ENCODE measurements at places on chromosomes 7 and 10.

GRCh38 chr7:32163896-32164295 lies 93.7 kb upstream of the PDE1C start:
- no peak for DNase-seq

GRCh38 chr7:122463631-122464030 lies 159.1 kb upstream of the FEZF1 start:
- no peak for DNase-seq

GRCh38 chr10:93821051-93821772 lies 63.5 kb downstream of the LGI1 start:
- DNase-seq: no peak

- DNase-seq: no peak
These were observed 12.7 kb upstream of the ATP6V1F start for GRCh38 chr7:128849804-128850490.

GRCh38 chr7:135109562-135109961 lies 38.3 kb upstream of the TMEM140 start:
- no peak for DNase-seq

DNA sequence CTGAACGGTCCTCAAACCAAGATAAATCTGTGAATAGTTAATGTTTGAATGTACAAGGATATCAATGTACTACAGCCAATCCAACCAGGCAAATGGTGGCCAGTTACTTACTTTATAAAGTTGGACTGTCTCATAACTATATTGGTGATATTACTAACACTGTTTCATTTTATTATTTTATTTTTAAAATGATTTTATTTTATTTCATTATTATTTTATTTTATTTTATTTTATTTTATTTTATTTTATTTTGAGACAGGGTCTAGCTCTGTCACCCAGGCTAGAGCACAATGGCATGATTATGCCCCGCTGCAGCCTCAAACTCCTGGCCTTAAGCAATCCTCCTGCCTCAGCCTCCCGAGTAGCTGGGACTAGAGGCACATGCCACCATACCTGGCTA lies 6.8 kb downstream of the IL15RA start:
- no peak for DNase-seq

GRCh38 chr7:49424109-49424508 lies 349.3 kb upstream of the VWC2 start:
- DNase-seq: no peak

- DNase-seq: no peak
These were observed 40.0 kb downstream of the CNNM1 start for GRCh38 chr10:99369126-99369525.

GRCh38 chr10:30834153-30834552 lies 197.5 kb downstream of the ZNF438 start:
- DNase-seq: no peak

- no peak for DNase-seq
These were observed 419.9 kb downstream of the ARL4A start for GRCh38 chr7:13107291-13107690.

DNA sequence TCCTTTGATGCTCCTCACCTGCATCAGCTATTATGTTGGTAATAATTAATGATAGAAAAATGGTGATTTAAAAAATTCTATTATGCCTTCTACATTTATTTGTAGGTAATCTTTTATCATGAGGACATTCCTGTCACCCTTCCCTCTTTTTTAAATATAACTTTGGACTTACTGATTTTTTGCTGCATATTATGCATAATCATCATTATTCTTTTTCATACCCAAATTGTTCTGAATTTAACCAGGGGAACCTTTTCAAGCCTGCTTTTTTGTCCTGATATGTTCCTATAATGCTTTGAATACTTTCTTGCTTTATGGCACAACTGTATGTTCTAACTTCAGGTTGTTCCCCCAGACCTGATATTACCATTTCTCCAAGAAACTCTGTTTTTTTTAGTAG lies 48.5 kb downstream of the TAX1BP1 start:
- DNase-seq: no peak

DNA sequence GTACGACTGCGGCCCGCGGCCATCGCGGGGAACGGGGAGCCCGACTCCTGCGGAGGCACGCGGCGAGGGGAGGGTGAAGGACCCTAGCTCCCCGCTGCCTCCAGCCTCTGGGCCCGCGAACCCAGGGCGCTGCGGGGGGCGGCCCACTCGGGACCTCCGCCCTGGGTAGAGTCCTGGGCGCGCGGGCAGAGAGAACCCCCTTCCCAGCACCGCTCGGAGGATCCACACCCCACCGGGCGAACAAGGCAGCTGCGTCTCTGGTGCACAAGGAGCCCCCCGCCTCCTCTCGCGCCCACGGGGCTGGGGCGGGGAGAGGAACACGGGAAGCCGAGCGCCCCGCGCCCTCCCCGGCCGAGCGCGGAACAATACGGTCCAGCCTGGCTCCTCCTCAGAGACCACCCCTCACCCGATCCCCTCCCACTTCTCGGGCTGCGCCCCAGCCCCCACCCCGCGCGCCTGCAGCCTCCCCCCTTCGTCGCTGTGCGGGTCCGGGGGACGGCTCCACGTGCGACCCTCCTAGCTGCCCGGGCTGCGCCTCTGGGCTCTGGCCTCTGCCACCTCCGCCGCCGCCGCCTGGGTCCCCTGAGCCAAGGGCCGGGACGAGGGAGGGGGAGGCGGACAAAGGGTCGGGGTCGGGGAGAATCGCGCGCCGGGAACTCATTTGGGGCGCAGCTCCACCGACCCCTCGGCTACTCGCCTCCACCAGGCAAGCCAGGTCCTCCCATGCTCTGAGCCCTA lies at the start of gene WDR86:
WDR86 (minus strand) TSS at position 372 of the 738 bp plus-strand sequence. CDS start 449 bp downstream, outside the sequence.
- peak; percentile 23 for DNase-seq

GRCh38 chr10:122140941-122141623 lies 130.0 kb upstream of the BTBD16 start:
- no peak for DNase-seq

GRCh38 chr7:47382200-47382599 lies 199.7 kb downstream of the TNS3 start:
- DNase-seq: no peak

DNA sequence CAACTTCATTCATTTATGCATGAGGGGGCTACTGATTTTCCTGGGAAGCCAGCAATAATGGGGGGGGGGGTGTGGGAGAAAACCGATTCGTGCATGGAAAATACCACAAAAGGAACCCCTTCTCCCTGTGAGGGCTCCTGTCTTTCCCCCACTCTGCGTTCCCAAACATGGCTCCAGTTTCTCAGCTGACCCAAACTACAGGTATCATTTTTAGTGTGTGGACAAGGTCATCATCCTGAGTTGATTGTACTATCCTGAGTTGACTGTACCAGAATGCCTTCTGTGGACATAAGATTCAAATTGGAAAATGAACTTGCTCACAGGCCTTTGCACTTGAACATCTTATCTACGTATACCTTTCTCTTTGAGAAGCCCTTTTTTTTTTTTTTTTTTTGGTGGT lies 49.9 kb downstream of the ZRANB1 start:
- no peak for DNase-seq

- DNase-seq: peak; percentile 69
These were observed 627 bp downstream of the DUSP5 start for GRCh38 chr10:110498087-110498981.

- no peak for DNase-seq
These were observed 74.6 kb downstream of the FAM13C start for GRCh38 chr10:59287587-59288255.

- no peak for DNase-seq
These were observed 72.8 kb downstream of the CAMK1D start for GRCh38 chr10:12422189-12422588.

GRCh38 chr10:71052076-71052660 lies 160.2 kb upstream of the UNC5B start:
- DNase-seq: no peak

DNA sequence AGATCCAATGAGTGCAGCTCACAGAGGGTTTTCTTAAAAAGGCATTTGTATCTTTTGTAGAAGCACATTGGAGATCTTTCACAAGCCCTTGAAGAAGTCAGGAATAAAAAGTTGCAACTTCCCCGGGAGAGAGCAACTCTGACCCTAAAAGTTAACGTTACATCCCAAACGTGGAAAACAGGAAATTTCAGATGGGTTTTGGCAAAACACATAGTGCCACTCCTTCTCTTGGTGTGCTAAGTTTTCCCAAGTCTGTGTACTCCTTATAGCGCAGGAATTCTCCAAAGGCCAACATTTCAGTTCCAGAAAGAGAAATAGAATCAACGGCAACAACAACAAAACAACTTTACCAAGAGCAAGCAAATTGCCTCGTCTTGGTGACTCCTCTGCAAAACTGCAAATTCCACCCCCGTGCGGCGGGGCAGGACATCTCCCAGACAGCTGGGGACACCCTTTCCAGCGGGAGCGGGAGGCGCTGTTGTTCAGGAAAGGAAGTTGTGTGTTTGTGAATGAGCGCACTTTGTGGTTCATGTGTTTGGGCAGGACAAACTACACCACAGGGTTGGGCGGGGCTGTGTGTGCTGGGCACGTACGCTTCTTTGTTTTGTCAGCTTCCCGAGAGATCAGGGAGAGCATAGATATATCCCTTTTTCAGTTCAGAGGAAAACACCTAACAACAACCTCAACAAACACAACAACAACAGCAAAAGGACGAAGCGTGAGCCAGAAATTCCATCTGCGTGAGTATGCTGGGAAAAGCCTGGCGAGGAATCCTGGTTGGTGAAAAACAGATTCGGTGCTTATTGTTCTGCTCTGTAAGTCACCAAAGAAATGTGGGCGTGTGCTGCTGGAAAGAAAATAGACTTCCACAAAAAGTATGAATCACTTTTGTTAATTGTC lies 294.7 kb upstream of the PITRM1 start:
- peak; percentile 35 for DNase-seq

DNA sequence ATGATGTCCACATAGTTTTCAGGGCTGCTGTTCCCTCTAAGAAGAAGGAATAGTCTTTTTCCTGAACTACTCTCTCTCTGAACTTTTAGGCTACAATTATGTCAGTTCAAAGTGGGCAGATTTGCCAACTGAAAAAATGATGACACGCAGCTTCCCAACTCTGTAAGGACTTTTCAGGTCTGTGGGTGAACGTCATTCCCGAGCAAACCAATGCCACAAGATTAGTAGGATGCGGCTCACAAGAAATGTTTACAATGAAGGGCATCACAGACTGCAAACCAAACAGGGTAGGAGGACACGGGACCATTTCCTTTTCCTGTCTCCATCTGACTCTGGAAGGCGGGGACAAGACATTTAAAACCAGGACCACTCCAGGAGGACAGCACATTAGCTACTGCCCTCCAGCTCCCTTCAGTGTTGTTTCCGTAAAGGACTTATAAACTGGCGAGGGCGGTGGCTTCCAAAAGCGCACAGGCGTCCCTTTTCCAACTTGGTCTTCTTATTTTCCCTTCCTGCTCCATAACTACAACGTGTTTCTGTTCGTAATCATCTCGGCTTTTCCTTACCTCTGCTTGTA lies 539 bp upstream of the MKLN1 start:
- no peak for DNase-seq

GRCh38 chr7:150668472-150668911 lies 17.0 kb upstream of the GIMAP2 start:
- DNase-seq: peak; percentile 78

DNA sequence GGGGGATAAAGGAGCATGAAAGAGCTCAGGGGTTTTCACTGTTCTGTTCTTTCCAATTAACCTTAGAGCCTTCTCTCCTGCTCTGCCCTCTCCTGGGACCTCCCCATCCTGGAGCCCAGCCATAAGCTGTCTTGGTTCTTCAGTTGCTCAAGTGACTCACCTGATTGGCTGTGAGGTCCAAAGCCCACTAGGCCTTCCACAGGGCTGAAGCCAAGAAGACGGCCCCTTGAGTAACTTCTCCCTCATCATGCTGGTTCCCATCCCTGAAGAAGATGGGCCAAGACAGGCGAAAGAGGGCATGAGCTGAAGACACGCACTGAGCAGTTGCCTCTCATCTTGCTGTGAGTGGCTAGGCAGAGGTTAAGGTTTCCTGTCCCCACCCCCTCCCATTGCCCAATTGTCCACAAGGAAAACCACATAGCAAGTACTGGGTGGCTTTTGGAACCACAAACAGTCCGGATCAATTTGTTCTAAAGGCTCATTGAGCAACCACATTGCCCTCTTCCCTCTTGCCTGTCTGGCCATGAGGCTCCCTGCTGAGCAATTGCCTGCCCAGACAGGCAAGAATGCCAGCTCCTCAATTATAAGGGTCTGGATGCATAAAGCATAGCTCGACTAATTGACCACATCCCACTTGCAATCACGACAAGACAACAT lies 43.9 kb upstream of the GPAM start:
- no peak for DNase-seq

DNA sequence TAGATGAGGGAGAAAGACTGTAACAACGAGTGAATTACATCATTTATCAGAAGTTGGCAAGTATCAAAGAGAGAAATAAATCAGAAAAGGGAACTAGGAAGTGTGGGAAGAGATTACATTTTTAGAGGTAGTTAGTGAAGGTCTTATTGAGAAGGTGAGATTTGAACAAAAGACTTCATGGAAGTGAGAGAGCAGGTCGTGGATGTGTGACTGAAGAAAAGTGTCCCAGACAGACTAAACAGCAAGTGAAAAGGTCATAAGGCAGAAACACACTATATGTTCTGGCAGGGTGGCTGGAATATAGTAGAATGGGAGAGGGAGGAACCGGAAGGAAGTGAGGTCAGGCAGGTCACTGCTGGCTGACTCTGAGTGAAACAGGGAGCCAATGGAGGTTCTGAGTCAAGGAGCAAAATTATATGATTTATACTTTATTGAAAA lies 35.7 kb upstream of the RHOBTB1 start:
- no peak for DNase-seq

- no peak for DNase-seq
These were observed 714.4 kb downstream of the GATA3 start for GRCh38 chr10:8768852-8769251.

- no peak for DNase-seq
These were observed 9.1 kb upstream of the SSBP1 start for GRCh38 chr7:141729020-141729419.

- no peak for DNase-seq
These were observed 103.5 kb downstream of the SND1 start for GRCh38 chr7:127755521-127755920.

- DNase-seq: no peak
These were observed 415.0 kb downstream of the SFMBT2 start for GRCh38 chr10:6995831-6996230.

DNA sequence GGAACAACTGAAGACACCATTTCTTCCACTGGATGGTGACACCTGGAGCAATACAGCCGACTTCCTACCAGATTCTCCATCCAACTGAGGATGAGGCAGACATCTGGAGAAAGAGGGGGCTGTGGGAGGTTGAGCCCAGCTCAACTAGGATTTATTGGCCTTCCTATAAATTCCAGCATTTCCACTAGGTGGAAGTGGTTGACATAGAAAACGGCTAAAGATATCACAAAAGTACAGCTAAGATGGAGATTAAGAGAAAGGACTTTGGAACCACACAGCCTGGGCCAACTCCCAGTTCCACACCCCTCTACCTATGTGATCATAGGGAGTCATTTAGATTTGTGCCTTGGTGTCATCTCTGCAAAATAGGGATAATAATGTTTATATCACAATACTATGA lies 61.3 kb upstream of the CAV2 start:
- no peak for DNase-seq

- no peak for DNase-seq
These were observed 37.9 kb downstream of the PIP4K2A start for GRCh38 chr10:22676435-22676834.

DNA sequence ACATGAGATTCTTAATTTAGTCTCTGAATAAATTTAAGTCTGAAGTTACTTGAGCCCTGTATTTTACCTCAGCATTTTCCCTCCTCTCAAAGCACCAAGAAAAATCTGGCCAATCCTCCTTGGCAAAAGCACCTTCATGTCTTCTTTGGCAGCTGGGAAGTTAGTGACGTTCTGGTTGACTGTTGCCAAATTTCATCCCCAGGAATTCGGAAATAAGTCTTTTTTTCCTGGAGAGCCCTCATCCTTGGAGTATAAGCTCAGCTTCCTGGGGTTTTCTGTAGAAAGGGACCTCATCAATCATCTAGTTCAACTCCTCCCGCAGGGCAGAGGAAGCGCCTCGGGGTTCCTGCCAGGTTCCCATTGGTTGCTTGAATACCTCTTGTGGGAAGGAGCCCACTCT lies 377.6 kb downstream of the PHTF2 start:
- DNase-seq: no peak
